ENCODE measurements at places on chromosomes 6 and 20.

- no peak for DNase-seq
Observed at GRCh38 chr20:17893445-17893844, 75.1 kb downstream of the SNX5 start.

DNA sequence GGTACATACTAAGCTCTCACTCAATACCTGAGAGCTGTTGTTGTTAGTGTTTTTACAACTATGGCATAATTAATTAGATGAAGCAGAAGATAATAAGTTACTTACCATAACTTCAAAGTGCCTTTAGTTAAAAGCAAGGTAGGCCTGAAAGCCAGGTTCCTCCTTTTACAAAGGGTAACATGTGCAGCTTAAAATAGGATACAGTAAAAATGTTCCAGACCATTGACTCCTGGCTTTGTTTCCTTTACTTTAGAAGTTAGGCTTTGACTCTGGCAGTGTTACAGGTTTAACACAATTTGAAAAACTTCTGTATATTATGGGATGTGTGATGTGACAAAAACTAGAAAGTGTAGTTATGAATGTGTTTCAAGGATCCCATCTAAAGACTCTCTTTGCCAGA is 522.5 kb downstream of the EPM2A start:
- no peak for DNase-seq

GRCh38 chr6:158856261-158856660 is 37.1 kb upstream of the EZR start:
- DNase-seq: no peak

DNA sequence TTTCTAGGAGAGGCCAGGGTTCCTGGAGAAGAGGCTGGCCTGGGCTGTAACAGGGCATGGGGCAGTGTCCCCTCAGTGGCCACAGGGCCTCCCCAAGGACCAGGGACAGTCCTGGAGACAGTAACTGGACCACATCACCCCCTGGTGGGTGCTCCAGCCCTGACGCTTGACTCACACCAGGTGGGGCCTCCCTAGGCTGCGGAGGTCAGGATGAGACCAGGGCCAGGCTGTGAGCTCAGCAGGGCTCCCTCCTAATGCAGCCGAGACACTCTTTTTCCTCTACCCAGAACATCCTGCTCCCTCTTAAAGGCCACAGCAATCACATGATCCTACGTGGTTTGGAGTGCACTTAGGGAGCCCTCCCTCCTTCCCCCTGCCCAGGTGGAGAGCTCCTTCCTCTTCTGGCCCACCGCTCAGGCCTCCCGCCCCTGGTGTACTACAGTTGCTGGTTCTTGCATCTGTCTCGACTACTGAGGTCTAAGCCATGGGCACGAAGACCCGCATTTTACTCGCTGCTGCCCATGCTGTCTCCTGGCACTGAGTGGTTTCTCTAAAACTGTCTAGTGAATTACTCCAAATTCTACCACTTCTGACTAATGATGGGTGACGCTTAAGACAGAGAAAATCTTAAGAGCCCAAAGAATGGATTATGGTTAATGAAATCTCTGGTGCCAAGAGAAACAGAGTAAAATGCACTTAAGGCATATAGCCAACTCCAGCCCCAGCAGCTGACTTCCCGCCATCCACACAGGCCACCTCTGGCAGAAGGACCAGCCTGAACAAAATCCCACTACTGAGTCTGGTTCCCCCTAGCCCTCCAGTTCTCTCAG is 166.1 kb upstream of the CST7 start:
- DNase-seq: no peak

GRCh38 chr6:43708860-43709653 is 21.5 kb upstream of the MRPS18A start:
- no peak for DNase-seq

- no peak for DNase-seq
Observed at GRCh38 chr20:23157734-23158133, 71.6 kb upstream of the CD93 start.

GRCh38 chr6:107943626-107944439 is 14.2 kb downstream of the SEC63 start:
- DNase-seq: no peak

DNA sequence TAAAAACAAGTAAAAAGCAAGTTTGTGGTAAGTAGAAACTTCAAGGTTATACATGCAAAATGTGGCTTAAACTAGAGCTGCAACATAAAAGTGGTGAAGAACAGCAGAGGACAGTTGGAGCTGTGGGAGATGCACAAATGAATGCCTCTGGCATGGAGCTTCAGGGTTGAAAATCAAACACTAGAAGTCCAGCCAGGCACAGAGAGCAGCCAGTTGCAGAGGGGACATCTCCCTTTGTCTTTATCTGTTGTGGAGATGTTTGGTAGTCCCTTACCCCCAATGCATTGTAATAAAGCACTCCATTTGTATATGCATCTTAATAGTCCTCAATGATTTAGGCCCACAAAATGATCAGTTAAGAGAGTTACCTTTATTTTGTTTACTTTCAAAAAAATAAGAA is 73.1 kb upstream of the C20orf144 start:
- no peak for DNase-seq

- no peak for DNase-seq
Observed at GRCh38 chr6:154619146-154619545, 108.7 kb upstream of the CNKSR3 start.

DNA sequence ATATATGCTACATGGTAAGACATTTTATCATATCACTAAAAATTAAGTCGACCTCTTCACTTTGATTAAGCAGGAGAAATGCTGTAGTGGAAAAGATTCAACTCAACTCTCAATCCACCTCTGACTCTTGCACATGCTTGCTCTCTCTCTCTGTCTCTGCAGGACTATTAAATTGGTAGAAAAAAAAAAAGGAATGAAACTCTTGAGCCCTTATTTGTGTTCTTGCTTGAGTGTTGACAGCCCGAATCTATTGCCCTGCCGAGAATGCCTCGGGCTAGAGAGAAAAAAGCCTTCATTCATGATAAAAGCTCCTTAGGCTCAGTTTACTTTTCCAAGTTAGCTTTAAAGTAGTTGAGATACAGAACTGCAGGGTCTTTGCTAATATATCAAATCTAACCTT is 722.2 kb downstream of the PRKN start:
- no peak for DNase-seq

GRCh38 chr20:58019850-58020625 is 208.4 kb downstream of the ANKRD60 start:
- no peak for DNase-seq

DNA sequence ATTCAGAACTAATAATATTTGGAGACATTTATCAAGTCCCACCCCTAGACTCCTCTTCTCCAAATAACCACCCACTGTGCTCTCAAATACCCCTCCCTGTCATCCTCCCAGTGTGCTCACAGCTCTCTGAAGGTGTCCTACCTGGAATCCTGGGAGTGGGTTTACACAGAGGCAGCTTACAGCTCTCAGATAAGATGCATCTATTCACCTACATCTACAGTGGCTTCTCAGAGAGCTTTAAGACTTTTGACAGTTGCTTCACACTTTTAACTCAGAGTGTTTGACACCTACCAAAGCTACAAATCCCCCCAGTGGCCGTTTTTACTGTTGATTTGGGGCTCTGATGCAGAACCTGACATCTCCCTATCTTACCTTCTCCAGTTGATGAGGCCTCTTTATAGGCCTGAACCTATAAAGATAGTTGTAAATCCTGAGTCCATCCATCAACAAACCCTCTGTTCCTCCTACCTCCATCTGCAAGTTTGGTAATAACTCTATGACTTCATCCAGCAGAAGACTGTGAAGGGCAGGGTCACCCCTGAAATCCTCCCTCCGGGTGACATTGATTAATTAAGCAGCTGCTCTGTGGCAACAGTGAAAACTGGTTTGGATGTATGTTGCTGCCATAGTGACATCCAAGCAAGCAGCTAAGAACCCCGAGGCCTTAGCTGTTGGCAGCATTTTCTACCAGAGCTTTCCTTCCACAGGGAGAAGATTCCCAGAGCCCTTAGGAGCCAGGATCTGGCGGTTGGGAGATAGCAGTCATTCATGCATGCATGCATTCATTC is 226.1 kb upstream of the RREB1 start:
- DNase-seq: no peak

DNA sequence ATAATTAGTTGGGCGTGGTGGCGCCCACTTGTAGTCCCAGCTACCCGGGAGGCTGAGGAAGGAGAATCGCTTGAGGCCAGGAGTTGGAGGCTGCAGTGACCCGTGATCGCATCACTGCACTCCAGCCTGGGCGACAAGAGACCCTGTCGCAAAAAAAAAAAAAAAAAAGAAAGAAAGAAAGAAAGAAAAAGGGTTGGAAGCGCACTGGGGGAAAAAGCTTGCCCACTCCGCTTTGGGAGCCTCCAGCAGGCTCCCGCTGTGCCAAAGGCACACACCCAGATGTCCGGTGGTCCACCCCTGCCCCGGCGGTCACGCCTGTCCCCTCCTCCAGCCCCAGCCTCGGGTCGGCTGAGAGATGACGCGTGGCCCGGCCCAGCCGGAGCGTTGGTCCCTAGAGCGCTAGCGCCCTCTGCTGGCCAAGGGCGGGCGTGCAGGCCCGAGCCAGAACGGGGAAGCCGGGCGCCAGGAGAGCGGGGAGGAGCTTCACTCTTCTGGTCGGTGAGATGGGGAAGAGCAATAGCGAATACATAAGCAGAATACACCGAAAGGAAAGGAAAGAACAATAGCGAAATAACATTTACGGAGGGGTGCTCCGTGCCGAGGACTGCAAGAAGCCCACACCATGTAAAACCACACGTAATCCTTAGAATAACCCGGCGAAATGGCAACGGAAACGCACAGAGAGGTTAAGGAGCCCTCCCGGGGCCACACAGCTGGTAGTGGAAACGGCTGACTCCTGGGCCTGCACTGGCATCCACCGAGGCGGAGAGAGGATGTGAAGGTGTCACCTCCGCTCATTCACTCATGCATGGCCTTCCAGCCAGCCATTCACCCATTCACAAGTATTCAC is 41.7 kb downstream of the UBE2V1 start:
- DNase-seq: peak; percentile 73

DNA sequence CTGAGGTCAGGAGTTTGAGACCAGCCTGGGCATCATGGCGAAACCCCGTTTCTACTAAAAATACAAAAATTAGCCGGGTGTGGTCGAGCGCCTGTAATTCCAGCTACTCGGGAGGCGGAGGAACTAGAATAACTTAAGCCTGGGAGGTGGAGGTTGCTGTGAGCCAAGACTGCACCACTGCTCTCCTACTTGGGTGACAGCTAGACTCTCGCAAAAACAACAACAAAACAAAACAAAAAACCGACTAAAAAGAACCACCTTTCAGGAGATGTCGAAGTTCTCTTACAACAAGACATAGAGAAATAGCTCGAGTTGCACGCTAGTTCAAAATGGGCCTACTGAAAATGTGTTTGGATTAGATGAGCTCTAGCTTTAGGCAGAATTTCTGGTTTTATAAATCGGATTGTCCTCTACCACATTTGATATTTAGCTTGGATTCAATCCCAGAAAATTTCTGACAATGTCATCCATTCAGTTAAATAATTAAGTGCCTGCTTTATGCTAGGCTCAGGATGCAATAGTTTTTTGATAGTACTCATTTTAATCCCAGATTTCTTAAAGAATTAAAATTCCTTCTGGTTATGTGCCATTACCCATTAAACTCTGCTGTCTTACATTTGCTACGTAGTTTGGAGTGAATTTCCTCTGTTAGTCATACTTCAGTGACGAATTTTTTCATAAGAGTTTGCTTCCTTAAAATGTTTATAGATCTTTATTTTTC is 137.5 kb upstream of the SHLD1 start:
- no peak for DNase-seq

DNA sequence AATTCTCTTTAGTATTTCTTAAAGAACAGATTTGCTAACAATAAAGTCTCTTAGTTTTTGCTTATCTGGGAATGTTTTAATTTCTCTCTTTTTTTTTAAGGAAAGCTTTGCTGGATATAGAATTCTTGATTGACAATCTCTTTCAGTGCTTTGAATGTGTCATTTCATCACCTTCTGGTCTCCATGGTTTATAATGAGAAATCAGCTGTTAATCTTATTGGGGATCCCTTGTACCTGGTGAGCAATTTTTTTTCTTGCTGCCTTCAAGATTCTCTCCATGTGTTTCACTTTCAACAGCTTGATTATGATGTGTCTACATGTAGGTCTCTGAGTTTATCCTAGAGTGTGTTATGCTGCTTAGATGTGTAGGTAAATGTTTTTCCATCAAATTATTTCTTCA is 16.4 kb upstream of the PSMF1 start:
- no peak for DNase-seq

DNA sequence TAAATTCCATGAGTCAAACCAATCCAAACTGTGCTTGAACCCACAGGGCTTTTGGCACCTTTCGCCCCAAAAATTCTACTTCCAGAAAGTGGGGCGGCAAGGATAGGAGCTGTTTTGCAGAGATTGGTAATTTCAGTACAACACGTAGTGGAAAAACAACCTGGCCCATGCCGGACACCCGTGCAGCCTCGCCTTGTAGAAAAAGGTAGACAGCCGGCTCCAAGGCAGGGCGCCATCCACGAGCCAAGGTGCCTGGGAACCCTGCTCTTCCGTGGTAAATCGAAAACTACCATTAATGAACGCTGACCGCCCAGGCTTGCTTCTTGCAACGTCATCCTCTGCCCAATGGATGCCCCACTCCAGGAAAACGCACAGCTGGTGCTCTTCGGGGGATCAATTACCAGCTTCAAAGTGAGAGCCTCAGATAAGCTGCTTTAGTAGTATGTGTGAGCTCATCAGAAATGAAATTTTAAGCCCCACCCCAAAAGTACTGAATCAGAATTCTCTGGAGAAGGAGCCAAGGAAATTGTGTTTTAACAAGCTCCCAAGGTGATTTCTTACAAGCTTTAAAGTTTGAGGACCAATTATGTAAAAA is 1.8 kb downstream of the OOEP start:
- DNase-seq: no peak

DNA sequence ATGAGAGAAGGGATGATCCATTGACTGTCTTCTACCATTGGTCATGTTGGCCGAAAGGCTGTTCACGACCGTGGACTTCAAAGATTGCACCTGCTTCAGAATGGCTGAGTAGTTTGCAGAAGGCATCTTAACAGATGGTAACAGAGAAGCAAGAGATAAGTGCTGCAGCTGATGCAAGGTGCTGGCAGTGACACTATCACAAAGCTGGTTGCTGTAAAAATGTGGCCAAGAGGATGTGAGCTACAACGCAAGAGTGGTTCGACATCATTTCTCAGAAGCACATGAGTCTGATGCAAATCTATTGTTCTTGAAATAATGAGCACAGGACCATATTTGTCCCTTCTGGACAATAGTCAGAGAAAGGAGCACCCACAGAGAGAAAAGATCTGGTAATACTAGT is 27.0 kb upstream of the ANKEF1 start:
- no peak for DNase-seq

GRCh38 chr20:11000416-11000815 is 326.6 kb upstream of the JAG1 start:
- DNase-seq: no peak

GRCh38 chr6:107488174-107488874 is 1.6 kb upstream of the SOBP start:
- no peak for DNase-seq

GRCh38 chr6:44508646-44509045 is 121.1 kb downstream of the CDC5L start:
- no peak for DNase-seq

- no peak for DNase-seq
Observed at GRCh38 chr6:37862992-37863391, 43.5 kb downstream of the ZFAND3 start.

All from NCI-H1105 treated with DMSO at 0.1 percent for 48 hours (cell line).